Upper lobe of left lung (tissue), 6 donors: ENCODE measurements at places on chromosomes 6 and 20.

- H3K4me1 ChIP-seq, result no peaks in the 10 kb centered on the region
- peaks cover 88% of the 10 kb centered on the region for H3K36me3 ChIP-seq
- H3K27ac ChIP-seq, result no peak overlapping the region
- no peak for DNase-seq
These were observed 12.9 kb downstream of the VEGFA start for GRCh38 chr6:43782764-43783513.

GRCh38 chr6:142686507-142686887, 258.5 kb downstream of the HIVEP2 start:
- H3K4me3 ChIP-seq, result no peak overlapping the region
- DNase-seq, result no peak
- no peaks in the 10 kb centered on the region for H3K36me3 ChIP-seq
- H3K27ac ChIP-seq, result no peak overlapping the region
- H3K4me1 ChIP-seq, result no peaks in the 10 kb centered on the region

DNA sequence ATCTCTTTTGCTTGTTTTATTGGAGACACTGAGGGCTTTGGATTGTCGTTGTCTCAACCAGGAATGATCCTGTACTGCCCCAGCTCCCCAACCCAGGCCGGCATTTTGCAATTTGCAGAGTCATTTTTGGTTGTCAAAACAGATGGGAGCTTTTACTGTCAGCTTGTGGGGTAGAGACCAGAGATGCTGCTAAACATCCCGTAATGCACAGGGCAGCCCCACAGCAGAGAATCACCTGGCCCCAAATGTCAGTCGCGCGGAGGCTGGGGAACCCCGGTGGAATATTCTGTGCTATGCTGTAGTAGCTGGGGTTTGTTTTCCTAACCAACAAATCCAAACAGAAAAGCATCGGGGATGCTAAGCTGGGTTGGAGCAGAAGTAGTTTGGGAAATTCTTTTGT, 99.7 kb downstream of the TSHZ2 start:
- H3K36me3 ChIP-seq, result no peaks in the 10 kb centered on the region
- no peak overlapping the region for H3K4me3 ChIP-seq
- peaks cover 7% of the 10 kb centered on the region for H3K4me1 ChIP-seq

GRCh38 chr20:61345656-61346055, 93.6 kb downstream of the CDH4 start:
- DNase-seq, result no peak
- no peak overlapping the region for H3K4me3 ChIP-seq
- no peak overlapping the region for H3K27ac ChIP-seq
- no peaks in the 10 kb centered on the region for H3K27me3 ChIP-seq

DNA sequence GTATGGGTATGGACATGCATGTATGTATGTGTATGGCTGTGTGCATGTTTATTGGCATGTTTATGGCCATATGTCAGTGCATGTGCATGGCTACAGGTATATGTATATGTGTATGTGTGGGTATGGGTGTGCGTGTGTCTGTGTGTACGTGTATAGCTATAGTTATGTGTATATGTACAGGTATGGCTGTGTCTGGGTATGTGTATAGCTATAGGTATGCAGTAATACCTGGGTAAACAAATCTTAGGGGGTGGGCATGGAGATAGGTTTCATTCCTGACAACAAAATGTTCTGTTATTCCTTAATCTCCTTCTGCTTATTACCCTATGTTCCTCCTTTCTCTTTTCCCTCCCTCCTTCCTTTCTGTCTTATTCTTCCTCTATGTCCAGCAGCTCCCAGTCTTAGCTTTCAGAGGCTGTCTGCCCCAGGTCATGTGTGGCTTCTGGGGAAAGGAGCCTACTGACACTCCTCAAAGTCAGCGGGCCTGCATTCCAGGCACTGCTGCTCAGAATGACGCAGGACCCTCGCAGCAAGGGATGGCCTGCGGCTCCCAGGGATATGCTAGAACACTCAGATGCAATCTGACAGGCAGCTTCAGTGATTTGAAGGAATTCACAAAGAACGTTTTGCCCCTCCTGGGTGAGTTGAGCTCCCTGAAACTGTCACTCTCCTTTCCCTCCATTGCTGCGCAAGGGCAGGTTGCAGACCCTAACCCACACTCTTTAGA, 139.3 kb upstream of the PHACTR1 start:
- H3K4me3 ChIP-seq, result no peak overlapping the region
- no peaks in the 10 kb centered on the region for H3K36me3 ChIP-seq
- H3K4me1 ChIP-seq, result no peaks in the 10 kb centered on the region
- no peak overlapping the region for H3K27ac ChIP-seq

DNA sequence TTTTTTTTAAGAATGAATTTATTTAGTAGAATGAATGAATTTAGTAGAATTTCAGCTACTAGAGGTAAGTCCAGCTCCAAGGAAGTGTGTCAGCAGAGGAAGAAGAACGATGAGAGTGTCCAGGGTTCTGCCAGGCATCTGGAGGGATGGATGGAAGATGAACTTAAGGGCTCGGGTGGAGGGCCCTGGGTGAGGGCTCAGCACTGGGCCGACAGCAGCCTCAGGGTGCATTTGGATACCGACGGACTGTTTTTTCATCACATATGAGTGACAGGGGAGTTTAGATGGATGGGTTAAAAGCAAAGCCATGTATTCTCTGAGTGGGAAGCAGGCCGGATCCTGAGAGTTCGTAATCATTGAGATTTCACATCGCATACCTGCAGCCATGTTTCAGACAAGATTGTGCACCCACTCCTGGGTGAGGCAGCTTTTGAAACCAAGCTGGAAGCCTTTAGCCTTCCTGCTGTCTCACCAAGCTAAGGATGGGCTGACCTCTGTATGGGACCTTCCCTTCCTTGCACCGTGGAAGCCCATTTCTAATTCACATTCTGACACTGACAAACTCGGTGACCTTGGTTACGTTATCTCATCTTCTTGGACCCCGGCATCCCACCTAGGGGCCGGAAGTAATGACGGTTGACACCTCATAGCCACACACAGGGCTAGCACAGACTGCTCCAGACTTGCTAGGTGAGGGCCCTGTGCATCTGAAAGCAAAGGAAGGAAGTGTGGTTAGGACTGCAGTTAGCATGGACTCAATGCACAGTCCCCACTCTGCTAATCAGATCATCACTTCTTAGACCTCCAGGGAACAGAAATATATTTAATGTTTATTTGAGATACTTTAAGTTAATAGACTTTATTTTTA, 228.5 kb downstream of the SLC24A3 start:
- H3K4me1 ChIP-seq, result no peaks in the 10 kb centered on the region
- peak; percentile 4 for DNase-seq
- H3K27me3 ChIP-seq, result no peaks in the 10 kb centered on the region
